ENCODE measurements at places on chromosomes 2 and 18. TPM values are rescaled to one million over a fixed set of nuclear protein-coding genes. Genes with fewer than 3 reads are reported as not detected.

Gene TPRKB
- 16.7 TPM for total RNA-seq

Gene NT5C1B
- total RNA-seq, result not detected

Gene LAMA1
- total RNA-seq, result under 0.01 TPM

Gene GPR35
- total RNA-seq, result 7.8 TPM

Gene NEU2
- total RNA-seq, result not detected

Gene ZSWIM2
- total RNA-seq, result not detected

Gene NUP35
- 12.1 TPM for total RNA-seq

Gene PSMA8
- total RNA-seq, result under 0.01 TPM

Gene L3MBTL4
- total RNA-seq, result 8.1 TPM

Gene MYL1
- total RNA-seq, result not detected

Gene FAM237A
- not detected for total RNA-seq

Gene ADCY3
- total RNA-seq, result 74.9 TPM

Gene RFX8
- 0.81 TPM for total RNA-seq

Gene MOGAT1
- total RNA-seq, result not detected

Gene IL18R1
- 1.3 TPM for total RNA-seq

Gene LRRTM4
- total RNA-seq, result not detected

Gene RAD51AP2
- total RNA-seq, result not detected

Gene LTBP1
- total RNA-seq, result 4.3 TPM

Gene DAPL1
- not detected for total RNA-seq

Gene EIF2AK2
- total RNA-seq, result 20.7 TPM

Gene RAB6C
- under 0.01 TPM for total RNA-seq

Gene TWSG1
- total RNA-seq, result 33.7 TPM

Gene TTN
- total RNA-seq, result 1.1 TPM

Gene RGPD3
- total RNA-seq, result 0.27 TPM

Gene THSD7B
- total RNA-seq, result not detected

Gene SERPINB7
- not detected for total RNA-seq

Gene RASGRP3
- total RNA-seq, result 5.7 TPM

Gene AGXT
- not detected for total RNA-seq

Gene NAT8
- 0.27 TPM for total RNA-seq

Gene CREG2
- total RNA-seq, result 0.27 TPM

Gene ZNF521
- total RNA-seq, result 169 TPM

Gene KIF5C
- under 0.01 TPM for total RNA-seq

Gene CDK5R2
- under 0.01 TPM for total RNA-seq

Gene FBXO41
- total RNA-seq, result 10.5 TPM

Gene GULP1
- total RNA-seq, result under 0.01 TPM

Gene DOK6
- 1.3 TPM for total RNA-seq

Gene GPAT2
- total RNA-seq, result 11.8 TPM

Gene KANSL3
- 72.7 TPM for total RNA-seq

Gene ATP6V1C2
- total RNA-seq, result not detected
